ENCODE measurements at places on chromosomes 5 and 9.

GRCh38 chr5:33195431-33196165 is 245.2 kb upstream of the TARS1 start:
- no peak for ATAC-seq

GRCh38 chr5:85760519-85760918 is 857.2 kb upstream of the COX7C start:
- no peak for ATAC-seq

- ATAC-seq = no peak
Observed at GRCh38 chr5:122779451-122779850, 4.6 kb downstream of the SNX2 start.

DNA sequence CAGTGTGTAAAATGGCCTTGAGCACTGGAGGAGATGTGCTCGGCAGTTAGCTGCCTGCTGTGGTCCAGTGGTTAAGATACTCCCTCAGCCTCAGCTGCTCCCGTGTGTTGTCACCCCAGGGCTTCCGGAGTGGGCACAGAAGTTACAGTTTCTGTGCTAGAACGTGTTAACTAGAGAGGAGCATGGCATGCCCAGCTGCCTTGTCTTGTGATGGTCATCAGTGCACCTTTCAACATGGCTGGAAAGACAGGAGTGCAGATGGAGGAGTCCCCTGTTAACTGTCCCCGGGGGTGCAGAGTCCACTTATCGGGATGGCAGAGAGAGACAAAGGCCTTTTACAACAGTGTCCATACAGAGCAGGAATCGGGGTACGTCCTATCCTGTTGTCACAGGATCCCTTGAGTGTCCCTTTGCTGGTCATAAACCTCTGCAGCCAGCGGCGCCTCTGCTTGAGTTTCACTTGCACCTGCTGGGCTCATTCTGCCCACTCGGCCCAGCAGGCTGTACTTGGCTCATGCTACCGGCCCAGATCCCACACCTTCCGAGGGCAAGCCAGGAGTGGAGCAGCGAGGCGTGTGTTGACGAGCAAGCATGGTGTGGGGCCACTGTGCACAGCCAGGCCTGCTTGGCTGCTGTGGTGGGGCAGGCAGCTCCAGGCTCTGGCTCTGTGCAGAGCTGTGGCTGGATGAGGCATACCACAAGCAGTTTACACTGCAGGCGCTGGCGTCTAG is 112.6 kb downstream of the EHMT1 start:
- ATAC-seq = no peak

GRCh38 chr9:116451500-116452115 is 235.5 kb upstream of the TRIM32 start:
- ATAC-seq = no peak

- ATAC-seq = no peak
Observed at GRCh38 chr5:25909163-25909562, 1129.2 kb downstream of the CDH9 start.

DNA sequence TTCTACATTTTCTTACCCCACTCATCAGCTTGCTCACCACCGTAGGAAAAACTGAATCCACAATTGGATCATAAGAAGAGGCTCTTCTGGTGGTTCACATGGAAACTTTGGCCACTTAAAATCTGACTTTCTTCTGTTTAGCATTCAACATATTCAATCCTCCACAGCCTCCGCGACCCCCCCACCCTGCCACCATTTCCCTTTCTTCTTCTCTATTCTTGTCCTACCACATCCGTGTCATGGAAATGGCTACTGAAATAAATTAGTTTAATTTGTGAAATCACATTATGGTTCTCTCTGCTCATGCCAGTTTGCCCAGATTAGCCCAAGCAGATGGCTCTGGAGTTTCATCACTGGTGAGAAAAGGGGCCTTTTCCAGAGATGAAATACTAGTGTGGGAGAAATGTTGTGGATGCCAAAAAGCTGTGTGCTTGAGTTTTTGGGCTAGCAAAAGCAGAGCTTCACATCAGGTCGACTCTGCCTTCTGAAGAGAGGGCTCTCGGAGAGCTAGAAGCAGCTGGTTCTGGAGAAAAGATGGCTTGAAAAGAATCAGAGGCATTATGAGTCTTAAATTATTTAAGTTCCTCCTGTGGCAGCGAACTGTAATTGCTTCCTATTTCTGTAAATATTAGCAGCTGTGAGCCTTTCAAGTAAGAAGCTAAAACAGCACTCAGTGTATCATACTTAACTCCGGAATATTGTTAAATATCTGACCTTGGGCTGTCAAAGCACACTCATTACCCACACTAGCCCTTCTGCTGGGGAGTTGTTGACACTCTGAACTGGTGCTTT is 107.1 kb downstream of the MAT2B start:
- no peak for ATAC-seq

DNA sequence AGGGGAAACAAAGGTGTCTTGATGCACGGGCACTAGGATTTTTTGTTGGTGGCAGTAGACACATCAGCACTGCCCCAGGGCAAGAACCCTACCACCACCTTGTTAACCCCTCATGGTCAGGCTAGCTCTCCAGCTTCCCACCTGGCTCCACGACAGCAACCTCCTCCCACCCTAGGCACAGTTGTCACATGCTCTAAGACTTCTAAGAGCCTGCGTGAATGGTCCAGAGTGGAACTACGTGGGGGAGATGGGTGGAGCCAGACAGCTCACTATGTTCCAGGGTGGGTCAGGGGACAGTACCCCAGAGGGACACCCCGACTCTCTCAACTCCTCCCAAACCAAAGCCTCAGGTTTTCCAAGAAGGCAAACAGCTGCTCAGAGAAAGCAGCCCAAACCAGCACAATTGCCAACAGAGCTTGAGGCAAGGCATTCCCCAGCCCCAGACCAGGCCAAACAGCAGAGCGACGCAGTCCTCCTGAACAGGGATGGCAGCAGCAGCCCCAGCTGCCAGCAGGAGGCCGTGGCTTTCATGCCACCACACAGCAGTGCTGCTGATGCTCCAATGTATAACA is 78.0 kb downstream of the NRG2 start:
- no peak for ATAC-seq

- no peak for ATAC-seq
Observed at GRCh38 chr5:179161901-179162300, 101.7 kb downstream of the ZNF354C start.

DNA sequence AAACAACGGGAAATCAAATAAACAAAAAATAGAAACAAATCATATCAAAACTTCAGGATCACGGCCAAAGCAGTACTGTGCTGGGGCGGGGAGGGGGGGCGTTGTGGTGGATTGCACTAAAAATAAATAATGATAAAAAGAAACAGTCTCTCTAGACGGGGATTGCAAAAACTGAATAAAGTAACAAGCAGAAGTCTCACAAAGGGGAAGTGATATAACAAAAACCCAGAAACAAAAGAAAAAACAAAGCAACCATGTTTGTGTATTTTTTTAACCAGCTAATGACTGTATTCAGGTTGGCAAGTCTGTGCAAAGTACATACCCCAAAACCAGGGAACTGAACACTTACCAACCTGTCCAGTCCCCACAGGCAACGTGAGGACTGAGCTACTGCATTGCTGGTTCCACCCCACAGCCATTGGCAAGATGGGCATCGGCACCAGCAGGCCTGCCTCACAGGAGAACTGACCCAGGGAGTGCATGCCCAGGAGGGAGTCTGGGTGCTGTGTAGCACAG is 24.1 kb downstream of the BICD2 start:
- ATAC-seq = no peak

DNA sequence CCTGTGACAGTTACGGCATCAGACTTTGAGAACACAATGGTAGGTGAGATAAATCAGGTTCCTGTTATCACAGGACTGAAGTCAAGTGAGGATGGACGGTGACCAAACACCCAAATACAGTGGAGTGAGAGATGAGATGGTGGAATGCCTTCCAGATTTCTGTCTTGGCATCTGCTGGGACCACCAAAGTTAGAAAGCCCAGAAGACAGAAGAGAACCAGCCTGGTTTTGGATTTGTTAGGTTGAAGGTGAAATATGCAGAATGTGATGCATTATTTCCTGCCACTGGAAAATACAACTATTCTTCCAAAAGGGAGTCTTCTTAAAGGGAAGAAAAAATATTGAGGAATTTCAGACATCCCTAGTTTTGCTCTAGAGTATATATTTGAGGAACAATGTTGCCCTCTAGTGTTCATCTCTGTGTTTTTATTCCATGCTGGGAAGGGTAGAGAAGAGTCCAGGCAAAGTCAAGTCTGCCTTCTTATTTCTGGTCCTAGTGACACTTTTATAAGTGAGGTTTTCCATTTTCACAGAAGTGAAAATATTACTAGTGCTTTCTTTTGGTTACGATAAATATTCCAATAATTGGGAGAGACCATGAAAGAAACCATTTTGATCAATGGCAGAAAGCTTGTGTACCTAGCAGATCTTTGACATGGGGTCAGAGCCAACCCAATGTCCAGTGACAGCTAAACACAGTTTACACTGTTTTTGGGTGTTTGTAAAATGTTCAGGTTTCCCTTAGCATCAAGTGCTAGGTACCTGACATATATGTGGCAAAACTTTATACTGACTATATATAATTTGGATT is 142.3 kb upstream of the ANKH start:
- peak; percentile 68 for ATAC-seq

- ATAC-seq = no peak
Observed at GRCh38 chr5:114296191-114296590, 65.7 kb upstream of the KCNN2 start.

GRCh38 chr5:14685757-14686156 is 21.2 kb downstream of the OTULIN start:
- peak; percentile 96 for ATAC-seq

- ATAC-seq = no peak
Observed at GRCh38 chr9:121434969-121435368, 64.7 kb downstream of the GGTA1 start.

- no peak for ATAC-seq
Observed at GRCh38 chr9:99411068-99411467, 189.0 kb downstream of the SEC61B start.

- ATAC-seq = no peak
Observed at GRCh38 chr9:127384901-127385300, 12.1 kb upstream of the SLC2A8 start.

- ATAC-seq = no peak
Observed at GRCh38 chr9:7653262-7653661, 146.3 kb downstream of the DMAC1 start.

DNA sequence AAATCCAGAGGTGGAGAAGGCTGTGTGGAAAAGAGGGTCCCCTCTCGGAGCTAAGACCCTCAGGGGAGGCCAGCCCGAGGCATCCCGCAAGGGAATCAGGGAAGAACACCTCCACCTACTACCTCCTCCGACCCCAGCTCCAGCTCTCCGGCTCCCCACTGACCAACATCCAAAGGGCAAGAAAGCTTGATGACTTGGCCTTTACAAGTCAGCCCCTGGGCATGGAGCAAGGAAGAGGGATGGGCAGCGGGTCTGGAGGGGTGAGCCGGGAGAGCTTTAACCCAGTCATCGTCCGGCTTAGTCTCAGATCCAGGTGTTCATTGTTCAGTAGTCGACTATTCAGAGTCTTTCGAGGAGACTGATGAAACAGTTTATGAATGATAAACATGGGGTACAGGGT is 32.1 kb downstream of the ERAP1 start:
- no peak for ATAC-seq

All from stimulated activated memory B cell treated with anti-CD40 and anti-IgM and Interleukin-4, amounts not matched to agents 10 μg/mL and 1 μg/mL and 100 μg/mL, for 72 hours (primary cell).